ENCODE measurements at places on chromosomes 7 and 10.
A peak's percentile ranks its signal among the peaks of the same experiment; 100 is the strongest.

GRCh38 chr7:118140468-118140867, 43.5 kb upstream of the LSM8 start:
- DNase-seq, result no peak

DNA sequence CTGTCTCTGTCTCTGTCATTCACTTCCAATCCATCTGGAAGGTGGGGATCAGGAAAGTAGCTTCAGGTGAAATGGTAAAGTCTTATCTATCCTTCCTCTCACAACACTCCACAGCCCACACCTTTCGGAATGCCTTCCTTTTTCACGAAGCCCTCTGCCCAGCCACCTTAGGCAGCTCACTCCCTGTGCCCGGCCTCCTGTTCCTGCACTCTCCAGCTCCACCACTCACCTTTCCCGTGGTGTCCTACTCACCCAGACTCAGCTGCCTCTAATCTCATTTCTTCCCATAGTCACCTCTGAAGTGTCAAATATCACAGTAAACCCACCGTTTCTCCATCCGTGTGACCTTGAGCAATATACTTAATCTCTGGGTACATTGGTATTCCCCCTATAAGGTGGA, 100.9 kb upstream of the C7orf33 start:
- DNase-seq, result no peak

DNA sequence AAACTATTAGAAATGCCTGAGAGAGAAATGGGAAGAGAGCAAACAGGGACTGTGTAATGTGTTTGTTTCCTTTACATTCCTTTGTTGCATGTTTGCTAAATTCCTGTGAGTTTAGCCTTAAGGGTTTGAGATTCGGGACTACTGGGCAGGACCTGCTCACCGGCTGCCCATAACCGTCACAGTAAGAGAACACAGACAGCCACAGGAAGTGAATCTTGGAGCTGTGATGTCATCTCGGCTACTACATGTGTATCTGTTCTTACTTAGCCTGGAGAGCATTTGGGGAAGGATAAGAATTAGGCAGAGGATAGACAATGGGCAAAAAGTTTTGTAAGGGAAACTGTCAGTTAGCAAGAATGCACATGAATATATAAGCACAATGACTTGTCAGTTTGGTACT, 485.1 kb upstream of the KLF6 start:
- DNase-seq, result peak; percentile 2

GRCh38 chr10:107280293-107280692, 115.8 kb upstream of the SORCS1 start:
- no peak for DNase-seq

- no peak for DNase-seq
Observed at GRCh38 chr7:30412782-30413504, 65.6 kb downstream of the NOD1 start.

DNA sequence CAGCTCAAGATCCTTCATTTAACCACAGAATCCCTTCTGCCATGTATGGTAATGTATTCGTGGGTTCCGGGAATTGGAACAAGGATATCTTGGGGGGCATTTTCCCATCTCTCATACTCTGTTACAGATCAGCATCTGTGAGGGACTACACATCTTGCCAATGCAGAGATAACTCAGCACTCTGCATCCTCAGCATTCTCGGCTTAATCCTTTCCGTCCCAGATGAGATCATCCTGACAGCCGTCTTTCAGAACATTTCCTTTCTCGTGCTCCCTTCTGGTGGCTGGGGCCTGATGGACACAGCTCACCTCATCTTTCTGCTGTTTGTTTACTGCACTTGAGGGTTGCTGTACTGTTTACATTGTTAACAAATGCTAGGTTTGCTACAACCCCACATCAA, 25.3 kb downstream of the FKBP6 start:
- no peak for DNase-seq

DNA sequence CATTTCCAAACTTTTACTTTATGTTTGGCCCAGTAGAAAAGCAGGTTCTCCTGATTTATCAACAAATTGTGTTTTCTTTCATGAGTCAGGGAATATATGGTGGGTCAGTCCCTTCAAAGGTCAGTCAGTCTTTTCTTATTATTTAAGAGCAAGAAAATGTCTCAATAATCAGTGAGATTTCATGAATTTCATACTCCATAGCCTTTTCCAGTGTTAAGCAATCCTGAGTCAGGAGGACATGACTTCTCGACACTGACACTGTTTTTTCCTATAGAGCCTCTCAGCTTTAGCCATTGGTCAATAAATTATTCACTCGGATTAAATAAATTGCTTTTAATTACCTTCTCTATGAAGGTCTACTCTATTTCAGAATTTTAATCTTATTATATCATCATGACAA, 334.5 kb downstream of the SORCS1 start:
- DNase-seq, result no peak

GRCh38 chr7:142152076-142152475, 40.6 kb downstream of the MGAM2 start:
- DNase-seq, result no peak

DNA sequence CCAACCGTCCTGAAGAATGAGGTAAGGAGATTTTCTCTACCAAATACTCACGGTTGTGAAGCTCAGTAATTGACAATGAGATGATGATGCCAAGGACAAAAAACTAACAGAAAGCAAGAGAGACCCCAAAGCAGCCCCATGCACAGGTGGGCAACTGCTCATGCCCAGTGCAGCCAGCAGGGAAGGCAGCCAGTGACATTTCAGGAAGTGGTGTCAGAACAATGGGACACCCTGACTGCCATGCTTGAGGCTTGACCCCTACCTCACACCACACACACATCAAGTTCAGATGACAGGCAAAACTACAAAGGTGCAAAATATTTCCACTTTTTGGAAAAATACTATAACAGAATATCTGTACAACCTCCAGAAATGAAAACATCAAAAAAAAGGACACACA, 66.9 kb downstream of the CFAP46 start:
- no peak for DNase-seq

DNA sequence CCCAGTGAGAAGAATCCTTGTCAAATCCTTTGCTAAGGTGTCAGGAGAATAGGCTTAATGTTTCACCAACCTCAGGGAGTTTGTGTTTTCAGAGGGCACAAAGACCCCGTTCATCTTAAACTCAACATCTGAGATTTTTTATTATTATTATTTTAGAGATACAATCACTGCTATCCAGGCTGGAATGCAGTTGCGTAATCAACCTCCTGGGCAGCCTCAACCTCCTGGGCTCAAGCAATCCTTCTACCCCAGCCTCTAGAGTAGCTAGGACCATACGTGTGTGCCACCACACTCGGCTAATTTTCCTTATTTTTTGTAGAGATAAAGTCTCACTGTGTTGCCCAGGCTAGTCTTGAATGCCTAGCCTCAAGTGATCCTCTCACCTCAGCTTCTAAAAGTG, 599.2 kb downstream of the KCNMA1 start:
- no peak for DNase-seq

GRCh38 chr7:28865601-28866144, 92.5 kb downstream of the TRIL start:
- no peak for DNase-seq
